ENCODE measurements at places on chromosomes 6 and 20. TPM values are rescaled to one million over a fixed set of nuclear protein-coding genes. Genes with fewer than 3 reads are reported as not detected.

Gene SYNJ2
- 4.2 TPM for total RNA-seq

Gene CALHM4
- not detected for total RNA-seq

Gene STMN3
- total RNA-seq, result 5.5 TPM

Gene TGM2
- 257 TPM for total RNA-seq

Gene IL17F
- total RNA-seq, result not detected

Gene GSTA2
- 35.8 TPM for total RNA-seq

Gene KHDC1L
- total RNA-seq, result not detected

Gene MYT1
- not detected for total RNA-seq

DNA sequence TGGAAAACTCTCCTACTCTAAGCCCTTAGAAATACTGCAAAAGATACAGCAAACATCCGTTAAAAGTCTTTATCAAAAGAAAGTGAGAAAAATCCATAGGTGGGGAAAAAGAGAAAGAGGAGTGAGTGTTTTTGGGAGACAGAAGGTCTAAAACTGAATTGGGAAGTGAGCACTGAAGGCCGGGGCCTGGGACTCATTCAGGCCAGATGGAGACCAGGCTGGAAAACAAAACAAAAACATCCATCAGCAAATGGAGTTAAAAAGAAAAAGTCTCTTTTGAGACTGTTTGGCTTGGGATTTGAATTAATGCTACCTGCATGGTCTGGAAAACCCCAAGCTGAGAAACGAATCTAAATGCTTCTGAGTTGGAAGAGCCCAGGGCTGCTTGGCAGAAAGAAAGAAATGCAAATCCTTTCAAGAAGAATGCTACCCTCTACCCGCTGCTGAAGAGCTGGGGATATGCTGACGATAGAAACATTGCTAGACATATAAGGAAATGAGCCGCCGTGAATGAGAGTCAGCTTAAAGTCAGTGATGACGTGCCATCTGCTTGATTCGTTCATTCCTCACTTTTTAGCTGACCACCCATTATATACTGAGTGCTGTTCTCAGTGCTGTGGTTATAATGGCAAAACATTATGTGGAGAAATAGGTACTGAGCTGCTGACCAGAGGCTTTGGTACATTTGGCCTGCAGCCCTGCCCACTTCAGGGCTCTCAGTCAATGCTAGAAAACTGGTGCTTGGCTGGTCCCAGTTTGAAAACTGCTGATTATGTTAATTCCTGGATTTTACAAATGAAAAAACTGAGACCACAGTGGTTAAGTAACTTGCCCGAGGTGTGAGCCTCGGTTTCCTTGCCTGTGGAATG, 28.0 kb upstream of the TULP4 start:
- DNase-seq, result no peak

DNA sequence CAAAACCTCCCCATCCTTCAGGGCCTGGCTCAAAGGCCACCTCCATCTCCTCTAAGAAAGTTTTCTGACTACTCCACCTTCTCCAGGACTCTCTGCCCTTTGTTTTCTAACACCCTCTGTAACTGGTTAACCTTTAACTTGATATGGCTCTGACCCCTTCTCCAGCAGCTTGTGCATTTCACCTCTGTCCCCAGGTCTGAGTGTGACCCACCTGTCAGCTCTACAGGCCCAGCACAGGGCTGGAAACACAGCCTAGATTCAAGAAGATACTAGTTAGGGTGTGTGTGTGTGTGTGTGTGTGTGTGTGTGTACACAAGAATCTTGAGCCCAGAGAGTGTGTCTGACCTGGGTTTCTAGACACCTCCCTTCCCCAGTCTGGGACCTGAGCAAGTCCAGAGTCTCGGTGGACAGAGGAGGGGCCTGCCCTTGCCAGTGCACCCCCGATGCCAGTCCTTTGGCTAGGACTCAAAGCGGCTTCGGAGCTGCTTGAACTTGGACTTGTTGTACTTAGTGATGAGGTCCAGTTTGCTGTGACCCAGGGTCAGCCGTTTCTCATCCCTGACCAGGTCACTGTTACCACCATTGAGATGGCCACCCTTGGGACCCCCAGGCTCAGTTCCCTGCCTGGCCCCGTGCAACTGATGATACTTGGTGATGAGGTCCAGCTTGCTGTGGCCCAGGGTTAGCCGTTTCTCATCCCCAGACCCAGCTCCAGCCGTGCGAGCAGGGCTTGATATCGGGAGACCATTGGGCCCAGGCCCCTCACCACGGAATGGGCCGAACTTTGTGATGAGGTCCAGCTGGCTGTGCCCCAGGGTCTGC, 1.7 kb upstream of the EIF6 start:
- no peak for DNase-seq

GRCh38 chr6:73511796-73512195, 9.0 kb downstream of the EEF1A1 start:
- DNase-seq, result no peak

- no peak for DNase-seq
These were observed 30.4 kb upstream of the HIVEP2 start for GRCh38 chr6:142975365-142975764.

GRCh38 chr20:53287357-53288042, 306.1 kb downstream of the ZNF217 start:
- no peak for DNase-seq

GRCh38 chr20:17248224-17248623, 21.4 kb downstream of the PCSK2 start:
- no peak for DNase-seq

- DNase-seq, result no peak
These were observed 18.2 kb upstream of the AVP start for GRCh38 chr20:3102575-3103368.

- no peak for DNase-seq
These were observed 51.2 kb downstream of the ORC3 start for GRCh38 chr6:87641065-87641692.

- DNase-seq, result no peak
These were observed 11.9 kb upstream of the MAS1L start for GRCh38 chr6:29499704-29500103.

DNA sequence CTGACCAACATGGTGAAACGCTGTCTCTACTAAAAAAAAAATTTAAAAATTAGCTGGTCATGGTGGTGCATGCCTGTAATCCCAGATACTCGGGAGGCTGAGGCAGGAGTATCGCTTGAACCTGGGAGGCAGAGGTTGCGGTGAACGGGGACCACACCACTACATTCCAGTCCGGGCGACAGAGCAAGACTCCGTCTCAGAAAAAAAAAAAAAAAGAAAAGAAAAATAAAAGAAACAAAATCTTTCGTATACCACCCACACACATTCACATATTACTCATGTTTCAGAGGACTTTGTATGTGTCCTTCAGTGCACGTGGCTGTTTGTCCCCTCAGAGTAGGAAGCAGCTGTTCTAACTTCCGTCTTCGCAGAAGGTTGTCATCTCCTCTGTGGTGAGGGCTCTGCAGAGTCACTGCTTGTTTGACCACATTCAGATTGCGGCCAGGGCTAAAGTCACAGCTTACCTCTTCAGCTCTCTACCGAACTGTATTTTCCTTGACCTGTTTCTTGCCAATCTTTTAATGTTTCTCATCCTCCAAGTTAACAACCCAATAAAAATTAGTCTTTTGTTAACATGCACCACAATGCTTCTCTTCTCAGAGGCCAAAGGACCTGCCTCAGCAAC, 36.6 kb upstream of the HIVEP1 start:
- DNase-seq, result no peak

DNA sequence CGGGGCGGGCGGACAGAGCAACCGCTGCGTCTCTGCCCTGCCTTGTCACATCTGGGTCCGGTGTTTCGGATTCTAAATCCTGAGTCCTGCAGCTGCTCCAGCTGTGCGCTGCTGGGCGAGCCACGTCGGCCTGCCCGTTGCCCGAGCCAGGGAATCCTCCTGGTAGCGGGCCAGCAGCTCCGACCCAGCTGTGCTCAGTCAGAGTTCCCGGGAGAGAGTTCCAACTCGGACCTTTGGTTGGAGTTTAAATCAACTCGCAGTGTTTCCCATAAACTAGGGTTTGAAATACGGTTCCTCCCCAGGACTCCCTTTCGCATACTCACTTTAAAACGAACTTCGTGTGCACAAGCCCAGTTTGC, 315 bp upstream of the PDE10A start:
- no peak for DNase-seq

GRCh38 chr20:47521059-47521808, 19.5 kb downstream of the NCOA3 start:
- peak; percentile 31 for DNase-seq

- no peak for DNase-seq
These were observed 88.0 kb downstream of the PRND start for GRCh38 chr20:4809707-4810106.

DNA sequence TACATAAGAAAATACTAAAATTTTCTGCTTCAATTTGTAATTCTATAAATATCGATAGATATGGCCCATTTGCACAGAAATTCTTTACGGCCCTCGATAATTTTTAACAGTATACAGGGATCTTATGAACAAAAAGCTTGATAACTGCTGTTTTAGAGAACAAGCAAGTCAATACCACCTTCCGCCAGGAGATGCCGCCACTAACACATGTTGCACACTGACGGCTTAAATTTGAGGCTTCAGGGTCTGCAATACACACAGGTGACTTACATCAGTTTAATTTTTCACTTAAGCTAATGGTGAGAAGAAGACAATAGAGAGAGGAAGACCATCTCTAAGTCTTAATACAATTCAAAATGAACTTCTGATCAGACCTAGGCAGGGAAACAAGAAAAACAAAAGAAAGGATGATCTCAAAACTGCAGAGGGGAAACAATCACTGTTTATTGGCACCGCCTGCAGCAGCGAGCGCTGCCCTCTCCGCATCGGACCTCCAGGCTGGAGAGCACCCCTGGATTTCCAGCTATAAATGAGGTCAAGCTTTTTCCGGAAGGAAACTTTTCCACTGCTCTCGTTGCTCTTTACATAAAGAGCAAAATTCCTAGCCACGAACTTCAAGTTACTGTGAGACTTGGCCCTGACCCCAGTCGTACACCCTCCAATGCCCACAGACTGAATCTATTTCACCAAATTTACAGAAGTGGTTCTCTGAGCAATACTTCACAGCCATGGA, 53.9 kb downstream of the OTOR start:
- DNase-seq, result peak; percentile 57

DNA sequence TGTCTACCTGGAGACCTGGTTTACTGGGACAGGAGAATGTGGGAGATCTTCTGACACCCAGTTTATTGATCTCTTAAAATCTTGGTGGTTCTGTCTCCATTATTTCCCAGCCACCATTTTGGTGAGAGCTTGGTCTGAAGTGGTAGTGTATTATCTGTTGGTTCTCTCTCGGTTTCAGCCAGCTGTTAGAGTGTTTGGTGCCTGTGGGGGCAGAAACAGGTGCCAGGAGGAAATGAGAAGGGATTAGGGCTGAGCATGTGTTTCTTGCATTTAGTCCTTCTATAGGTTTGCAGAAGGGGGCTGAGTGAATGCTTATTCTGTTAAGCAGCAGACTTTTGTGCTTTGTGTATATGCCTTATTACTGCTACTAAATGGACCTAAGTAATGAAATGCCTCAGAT, 9.6 kb downstream of the JARID2 start:
- no peak for DNase-seq

DNA sequence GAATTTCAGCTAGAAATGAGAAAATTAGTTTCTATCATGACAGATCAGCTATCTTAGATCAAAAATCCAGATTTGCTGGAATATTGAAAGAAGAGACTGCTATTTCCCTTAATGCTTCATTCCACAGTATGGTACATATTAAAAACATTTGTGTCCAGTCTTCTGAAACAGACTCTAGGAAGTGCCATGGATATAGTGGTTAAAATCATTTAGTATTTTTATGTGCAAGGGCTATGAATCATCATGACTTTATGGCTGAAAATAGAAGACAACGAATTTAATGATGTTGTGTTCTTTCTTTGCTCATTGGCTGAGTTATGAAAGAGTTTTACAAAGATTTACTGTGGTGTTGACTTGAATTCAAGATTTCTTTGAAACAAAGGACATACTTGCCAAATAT, 146.6 kb downstream of the ANKRD60 start:
- DNase-seq, result no peak

DNA sequence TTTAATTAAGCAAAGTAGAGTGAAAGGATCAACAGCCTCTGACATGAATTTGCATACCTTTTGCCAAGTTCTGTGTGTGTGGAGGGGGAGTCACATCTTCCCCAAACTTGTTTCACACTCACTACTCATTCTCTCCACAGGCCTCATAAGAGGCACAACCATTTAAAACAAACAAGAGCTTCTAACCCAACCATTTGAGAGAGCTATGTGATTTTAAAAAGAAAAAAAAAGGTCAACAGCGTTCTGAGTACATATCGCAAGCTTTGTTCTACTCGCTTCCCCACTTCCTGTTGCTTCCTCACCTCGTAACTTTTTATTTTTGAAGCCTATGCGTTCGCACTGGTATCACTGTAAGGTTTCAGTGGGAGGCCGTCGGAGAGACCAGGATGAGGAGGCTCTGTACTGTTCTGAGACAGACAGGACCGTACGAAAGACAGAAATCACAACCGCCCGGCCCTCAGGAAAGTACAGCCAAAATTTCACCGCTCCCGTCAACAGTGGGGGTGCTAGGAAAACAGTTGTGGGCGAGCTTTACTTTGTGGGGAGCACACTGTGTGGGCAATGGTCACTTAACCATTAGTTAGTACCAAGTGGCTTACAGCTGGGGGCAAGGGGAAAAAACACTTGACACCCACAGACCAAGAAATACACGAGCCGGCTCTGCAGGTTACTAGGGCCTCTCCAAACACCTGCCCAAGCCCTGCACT, 61.3 kb downstream of the TRERF1 start:
- DNase-seq, result no peak

- no peak for DNase-seq
These were observed 111.4 kb downstream of the QKI start for GRCh38 chr6:163525926-163526325.

- no peak for DNase-seq
These were observed 73.7 kb upstream of the CITED2 start for GRCh38 chr6:139448051-139448649.

- no peak for DNase-seq
These were observed 296.5 kb downstream of the RNGTT start for GRCh38 chr6:88666901-88667300.

DNA sequence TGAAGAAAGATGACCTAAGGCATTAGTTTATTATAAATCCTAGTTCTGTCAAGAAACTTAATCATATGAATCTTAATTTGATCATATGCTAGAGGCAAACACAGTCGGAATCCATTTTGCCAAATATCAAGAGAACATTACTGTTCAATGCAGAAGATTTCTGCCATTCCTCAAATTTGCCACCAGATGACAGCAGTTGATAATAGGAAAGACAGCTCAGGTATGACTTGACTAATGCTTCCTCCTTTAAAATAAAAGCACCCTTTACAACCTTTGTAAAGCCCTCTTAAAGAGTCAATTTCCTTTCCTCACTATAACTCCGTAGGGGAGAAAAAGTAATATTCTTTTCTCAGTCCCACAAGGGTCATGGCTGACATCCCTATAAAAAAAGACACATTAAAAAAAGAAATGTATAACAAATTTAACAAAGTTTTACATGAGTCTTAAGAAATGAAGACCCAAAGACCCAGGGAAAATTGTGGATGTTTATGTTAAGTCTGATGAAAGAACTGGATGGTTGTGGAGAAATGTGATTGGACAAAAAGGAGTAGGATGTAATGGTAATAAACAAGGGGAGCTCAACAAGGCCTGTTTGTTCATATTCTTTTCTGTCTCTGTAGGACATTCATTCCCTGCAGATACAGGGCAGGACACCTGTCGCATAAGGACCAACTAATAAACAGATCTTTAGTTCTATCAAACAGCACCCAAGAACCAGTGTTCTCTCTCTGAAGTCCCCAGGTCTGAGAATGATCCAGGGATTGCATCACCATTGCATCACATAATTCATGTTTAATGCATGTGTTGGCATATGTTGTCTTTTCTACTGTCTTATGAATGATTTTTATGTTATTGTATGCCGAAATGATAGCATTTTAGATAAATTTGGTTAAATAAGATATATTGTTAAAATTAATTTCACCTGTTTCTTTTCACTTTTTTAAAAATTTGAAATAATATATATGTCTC, 23.0 kb upstream of the IL17A start:
- no peak for DNase-seq

GRCh38 chr6:107821591-107821990, 2.5 kb downstream of the SCML4 start:
- DNase-seq, result no peak
